Urothelium cell line (cell line): ENCODE measurements at places on chromosomes 5 and 9.
A peak's percentile ranks its signal among the peaks of the same experiment; 100 is the strongest.

DNA sequence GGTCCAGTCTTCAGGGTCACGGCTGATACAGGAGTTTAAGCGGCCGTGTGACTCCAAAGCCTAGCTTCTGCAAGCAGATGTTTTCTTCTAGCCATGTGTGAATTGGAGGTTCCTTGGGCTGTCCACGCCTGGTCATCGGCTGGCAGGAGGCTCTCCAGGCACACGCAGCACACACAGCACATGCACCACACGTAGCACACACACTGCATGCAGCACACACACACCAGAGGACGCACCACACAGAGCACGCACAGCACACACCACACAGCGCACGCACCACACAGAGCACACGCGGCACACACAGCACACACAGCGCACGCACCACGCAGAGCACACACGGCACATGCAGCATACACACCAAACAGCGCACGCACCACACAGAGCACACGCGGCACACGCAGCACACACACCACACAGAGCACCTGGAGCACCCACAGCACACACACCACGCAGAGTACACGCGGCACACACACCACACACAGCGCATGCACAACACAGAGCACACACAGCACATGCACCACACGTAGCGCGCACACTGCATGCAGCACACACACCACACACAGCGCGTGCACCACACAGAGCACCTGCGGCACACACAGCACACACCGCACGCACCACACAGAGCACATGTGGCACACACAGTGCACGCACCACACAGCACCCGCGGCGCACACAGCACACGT, 234.3 kb downstream of the FANCC start:
- no peak for DNase-seq

DNA sequence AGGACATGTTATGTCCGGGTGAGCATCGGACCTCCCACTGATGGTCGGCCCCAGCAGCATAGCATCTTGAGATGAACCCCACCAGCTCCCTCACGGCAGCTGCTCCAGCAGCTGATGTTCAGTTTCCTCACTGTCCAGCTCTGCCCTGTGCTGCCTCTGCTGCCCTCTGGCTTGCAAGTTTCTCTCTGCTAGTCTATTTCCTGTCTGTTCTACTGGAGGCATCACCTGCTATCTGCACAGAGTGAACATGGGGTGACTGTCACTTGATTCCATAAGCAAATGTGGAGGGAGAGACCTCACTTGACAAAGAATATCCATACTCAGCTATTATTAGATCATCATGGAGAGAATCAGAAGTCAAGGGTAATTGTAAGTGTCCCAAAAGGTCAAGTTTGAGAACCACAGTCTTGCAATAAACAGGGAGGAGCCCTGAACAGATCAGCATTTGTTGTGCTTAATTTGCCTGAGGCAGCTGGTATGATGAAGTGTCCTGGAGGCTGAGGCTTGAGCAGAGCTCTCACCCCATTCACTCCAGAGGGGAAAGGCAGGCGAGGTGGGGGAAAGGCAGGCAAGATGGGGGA, 702.8 kb downstream of the SEMA5A start:
- no peak for DNase-seq

GRCh38 chr9:114953959-114954358, 23.6 kb upstream of the TNFSF8 start:
- peak; percentile 36 for DNase-seq

- DNase-seq: no peak
These were observed 3.0 kb upstream of the CDX1 start for GRCh38 chr5:150163547-150164059.

DNA sequence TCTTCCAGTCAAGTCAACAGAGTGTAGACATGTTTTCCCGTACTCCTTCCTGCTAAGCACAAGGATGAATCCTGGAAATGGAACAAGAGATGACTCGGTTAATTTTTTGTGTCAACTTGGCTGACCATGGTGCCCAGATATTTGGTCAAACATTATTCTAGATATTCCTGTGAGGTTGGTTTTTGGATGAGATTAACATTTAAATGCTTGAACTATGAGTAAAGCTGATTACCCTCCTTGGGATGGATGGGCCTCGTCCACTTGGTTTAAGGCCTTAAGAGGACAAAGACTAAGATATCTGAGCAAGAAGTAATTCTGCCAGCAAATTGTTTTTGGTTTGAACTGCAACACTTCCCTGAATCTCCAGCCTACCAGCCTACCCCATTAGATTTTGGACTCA, 338.1 kb upstream of the MSX2 start:
- DNase-seq: no peak

- no peak for DNase-seq
These were observed 86.9 kb upstream of the CTNNA1 start for GRCh38 chr5:138666226-138666742.

- DNase-seq: no peak
These were observed 122.0 kb upstream of the RANBP3L start for GRCh38 chr5:36423578-36424307.

GRCh38 chr9:79213417-79214125, 358.2 kb upstream of the TLE4 start:
- no peak for DNase-seq

GRCh38 chr9:36051317-36051716, 14.6 kb downstream of the RECK start:
- DNase-seq: no peak
